Central memory CD8-positive, alpha-beta T cell (primary cell): ENCODE measurements at places on chromosomes 3 and 15.
A peak's percentile ranks its signal among the peaks of the same experiment; 100 is the strongest.

- peaks cover 45% of the 10 kb centered on the region for H3K36me3 ChIP-seq
- no peaks in the 10 kb centered on the region for H3K27me3 ChIP-seq
Measured at GRCh38 chr3:47010111-47010712, 30.7 kb downstream of the NBEAL2 start.

DNA sequence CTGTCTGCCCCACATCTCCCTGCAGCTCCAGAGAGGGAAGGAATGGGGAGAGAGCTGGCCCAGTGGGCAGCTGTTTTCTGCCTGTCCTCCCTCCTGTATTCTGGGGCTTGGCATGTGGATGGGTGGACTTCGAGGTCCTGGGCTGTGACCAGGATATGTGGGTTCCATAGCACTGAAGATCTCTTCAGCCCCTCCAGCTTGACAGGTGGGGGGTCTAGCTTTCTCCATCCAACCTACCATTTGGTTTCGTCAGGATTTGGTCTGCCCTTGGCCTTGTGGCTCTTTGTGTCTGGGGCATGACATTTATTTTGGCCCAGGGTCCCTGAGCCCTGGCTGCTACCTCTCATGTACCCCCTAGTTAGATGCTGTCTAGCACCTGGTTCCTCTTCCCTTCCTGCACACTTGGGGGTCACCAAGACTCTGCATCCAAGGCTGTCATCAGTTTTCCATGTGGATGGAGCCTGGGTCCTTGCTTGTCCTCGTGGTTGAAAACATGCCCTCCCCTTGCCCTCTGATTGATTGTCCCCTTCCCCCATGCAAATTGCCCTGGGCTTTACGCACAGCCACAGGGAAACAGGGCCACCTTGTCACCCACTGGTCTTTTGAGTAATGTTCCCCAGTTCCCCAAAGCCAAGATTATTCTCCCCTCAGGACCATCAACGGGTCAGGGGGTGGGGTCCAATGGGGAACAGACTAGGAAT, 3.2 kb downstream of the EPHB3 start:
- no peak for DNase-seq
- H3K36me3 ChIP-seq, result no peaks in the 10 kb centered on the region
- H3K4me3 ChIP-seq, result no peak overlapping the region
- no peak overlapping the region for H3K27ac ChIP-seq

GRCh38 chr3:16101295-16102186, 72.9 kb upstream of the GALNT15 start:
- H3K27ac ChIP-seq, result no peak overlapping the region
- no peaks in the 10 kb centered on the region for H3K4me1 ChIP-seq
- H3K4me3 ChIP-seq, result no peak overlapping the region

DNA sequence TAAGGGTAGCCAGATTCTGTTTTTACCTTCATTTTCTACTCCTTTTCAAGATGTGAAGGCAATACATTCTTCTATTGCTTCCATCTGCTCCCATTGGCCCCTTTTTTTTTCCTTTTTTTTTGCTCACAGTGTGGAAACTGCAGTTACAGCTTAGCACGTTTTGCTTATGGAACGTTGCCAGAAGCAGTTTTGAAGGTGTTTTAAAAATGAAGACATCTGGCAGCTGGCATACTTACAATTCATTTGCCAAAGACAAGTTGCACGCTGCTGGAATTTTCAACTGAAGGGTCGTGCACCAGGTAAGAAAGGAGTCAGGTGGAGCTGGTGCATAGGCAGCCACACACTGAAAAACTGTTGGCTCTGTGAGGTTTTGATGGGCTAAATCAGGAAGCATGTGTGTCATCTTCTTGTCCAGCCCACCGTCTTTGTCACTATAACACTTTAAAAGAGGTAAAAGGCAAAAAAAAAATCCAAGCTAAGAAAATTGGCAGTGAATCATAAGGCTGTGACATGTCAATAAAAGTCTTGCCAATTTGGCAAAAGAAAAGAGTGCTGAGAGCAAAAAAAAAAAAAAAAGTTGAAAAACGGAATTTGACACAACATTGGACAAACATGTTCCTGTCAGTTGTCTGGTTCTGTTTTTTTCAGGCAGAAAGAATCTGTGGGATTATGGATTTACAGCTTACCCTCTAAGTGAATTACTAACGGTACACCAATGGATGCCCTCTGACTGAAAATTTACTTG, 225.4 kb upstream of the SOX2 start:
- H3K36me3 ChIP-seq, result no peaks in the 10 kb centered on the region
- H3K27me3 ChIP-seq, result no peaks in the 10 kb centered on the region
- no peak overlapping the region for H3K4me3 ChIP-seq
- no peak for DNase-seq
- no peak overlapping the region for H3K27ac ChIP-seq
- no peaks in the 10 kb centered on the region for H3K4me1 ChIP-seq

DNA sequence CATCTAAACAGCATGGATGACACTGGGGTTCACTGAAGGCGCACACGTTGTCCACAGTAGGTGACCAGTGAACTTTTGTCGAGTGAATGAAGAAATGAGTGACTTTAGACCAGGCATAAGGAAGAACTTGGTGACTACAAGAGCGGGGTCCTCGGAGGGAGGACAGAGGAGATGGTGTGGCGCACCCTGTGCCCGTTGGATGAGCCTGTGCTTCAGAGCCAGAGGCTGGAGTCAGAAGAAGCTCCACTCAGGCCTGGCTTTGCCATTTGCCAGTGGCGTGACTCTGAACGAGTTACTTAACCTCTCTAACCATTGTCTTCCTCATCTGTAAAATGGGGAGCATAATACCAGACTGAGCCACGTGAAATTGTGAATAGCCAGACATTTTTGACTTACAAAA, 42.2 kb downstream of the MUC4 start:
- H3K4me1 ChIP-seq, result no peaks in the 10 kb centered on the region
- H3K4me3 ChIP-seq, result no peak overlapping the region
- no peaks in the 10 kb centered on the region for H3K27me3 ChIP-seq
- peaks cover 7% of the 10 kb centered on the region for H3K36me3 ChIP-seq
- DNase-seq, result no peak

DNA sequence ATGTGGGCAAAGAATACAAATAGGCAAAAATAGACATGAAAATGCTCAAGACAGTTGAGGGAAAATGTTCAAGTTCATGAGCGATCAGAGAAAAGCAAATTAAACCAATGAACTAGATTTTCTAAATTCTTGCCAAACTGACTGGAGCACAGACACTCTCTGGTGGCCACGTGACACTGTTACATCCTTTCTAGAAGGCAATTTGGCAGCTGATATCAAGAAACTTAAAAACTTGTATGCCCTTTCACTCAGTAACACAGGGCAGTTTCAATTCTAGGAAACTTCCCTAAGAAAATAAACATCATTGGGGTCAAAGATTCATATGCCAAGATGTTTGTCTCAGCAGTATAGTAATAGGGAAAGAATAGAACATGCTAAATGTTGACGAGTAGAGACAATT, 52.2 kb downstream of the ABHD5 start:
- DNase-seq, result no peak
- H3K4me1 ChIP-seq, result no peaks in the 10 kb centered on the region
- no peak overlapping the region for H3K4me3 ChIP-seq
- H3K27me3 ChIP-seq, result peaks cover 11% of the 10 kb centered on the region

DNA sequence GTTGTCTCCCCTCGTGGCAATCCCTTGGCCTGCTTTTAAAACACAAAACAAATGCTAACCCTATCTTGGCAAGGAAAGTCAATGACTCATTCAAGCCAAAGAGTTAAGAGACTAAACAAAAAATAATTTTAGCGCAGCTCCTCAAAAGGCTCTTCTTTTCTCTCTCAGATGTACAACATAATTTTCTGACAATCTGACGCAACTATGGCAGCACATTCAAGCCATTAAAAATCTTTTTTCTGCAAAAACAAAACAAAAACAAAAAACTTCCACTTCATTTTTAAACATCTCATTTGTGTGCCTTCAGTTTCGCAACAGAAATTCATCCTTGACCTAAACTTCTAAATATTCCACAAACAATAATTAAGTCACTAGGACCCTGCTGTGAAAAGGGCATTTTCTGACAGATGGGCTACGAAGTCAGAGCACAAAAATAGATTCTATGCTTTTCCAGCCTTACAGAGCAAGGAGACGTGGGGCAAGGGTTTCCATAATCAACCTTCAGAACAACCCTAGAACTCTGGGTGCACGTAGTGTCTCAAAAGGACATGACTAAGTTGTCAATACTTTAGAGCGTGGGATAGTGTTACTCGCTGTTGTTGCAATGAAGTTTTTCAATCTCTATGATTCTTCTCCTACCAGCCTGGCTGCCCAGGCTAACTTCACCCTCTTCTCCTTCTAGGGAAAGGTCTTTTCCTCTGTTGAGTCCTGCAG, 84.3 kb downstream of the MB21D2 start:
- no peak overlapping the region for H3K4me3 ChIP-seq
- no peaks in the 10 kb centered on the region for H3K27me3 ChIP-seq
- no peak for DNase-seq
- no peaks in the 10 kb centered on the region for H3K36me3 ChIP-seq
- no peak overlapping the region for H3K27ac ChIP-seq

GRCh38 chr3:55649554-55649953, 162.4 kb upstream of the WNT5A start:
- peaks cover 1% of the 10 kb centered on the region for H3K36me3 ChIP-seq
- H3K4me3 ChIP-seq, result no peak overlapping the region
- no peaks in the 10 kb centered on the region for H3K27me3 ChIP-seq
- no peaks in the 10 kb centered on the region for H3K4me1 ChIP-seq

DNA sequence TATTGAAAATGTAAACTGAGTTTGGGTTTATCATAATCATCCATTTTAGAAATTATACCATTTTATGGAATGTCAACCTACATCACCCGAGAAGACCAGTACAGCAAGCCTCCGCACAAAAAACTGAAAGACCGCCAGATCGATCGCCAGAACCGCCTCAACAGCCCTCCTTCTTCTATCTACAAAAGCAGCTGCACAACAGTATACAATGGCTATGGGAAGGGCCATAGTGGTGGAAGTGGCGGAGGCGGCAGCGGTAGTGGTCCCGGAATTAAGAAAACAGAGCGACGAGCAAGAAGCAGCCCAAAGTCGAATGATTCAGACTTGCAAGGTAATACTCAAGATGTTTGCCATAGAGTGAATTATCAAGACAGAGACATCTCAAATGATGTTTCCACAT, 197.0 kb downstream of the GHSR start:
- no peak overlapping the region for H3K27ac ChIP-seq
- H3K4me3 ChIP-seq, result no peak overlapping the region
- no peak for DNase-seq

DNA sequence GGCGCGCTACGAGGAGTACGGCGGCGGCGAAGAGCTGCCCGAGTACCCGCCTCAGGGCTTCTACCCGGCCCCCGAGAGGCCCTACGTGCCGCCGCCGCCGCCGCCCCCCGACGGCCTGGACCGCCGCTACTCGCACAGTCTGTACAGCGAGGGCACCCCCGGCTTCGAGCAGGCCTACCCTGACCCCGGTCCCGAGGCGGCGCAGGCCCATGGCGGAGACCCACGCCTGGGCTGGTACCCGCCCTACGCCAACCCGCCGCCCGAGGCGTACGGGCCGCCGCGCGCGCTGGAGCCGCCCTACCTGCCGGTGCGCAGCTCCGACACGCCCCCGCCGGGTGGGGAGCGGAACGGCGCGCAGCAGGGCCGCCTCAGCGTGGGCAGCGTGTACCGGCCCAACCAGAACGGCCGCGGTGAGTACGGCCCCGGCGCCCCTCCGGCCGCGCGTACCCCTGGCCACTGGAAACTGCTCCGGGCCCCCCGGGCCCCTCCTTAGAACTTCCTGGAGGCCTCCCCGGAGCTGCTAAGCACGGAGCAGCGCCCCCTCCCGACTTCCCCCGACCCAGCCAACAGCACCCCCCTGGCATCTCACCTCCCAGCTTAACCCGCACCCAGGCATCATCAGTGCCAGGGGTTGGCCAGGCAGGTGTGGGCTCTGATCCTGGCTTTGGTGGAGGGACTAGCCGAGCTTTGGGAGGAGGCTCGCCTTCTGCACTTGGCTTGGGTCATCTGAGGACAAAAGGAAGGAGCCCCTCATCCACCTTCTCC, 1.4 kb downstream of the LOXL1 start:
- H3K27ac ChIP-seq, result peak overlapping the region; percentile 14
- H3K36me3 ChIP-seq, result peaks cover 5% of the 10 kb centered on the region
- H3K4me3 ChIP-seq, result peak overlapping the region; percentile 68
- H3K4me1 ChIP-seq, result peaks cover 44% of the 10 kb centered on the region
- DNase-seq, result peak; percentile 66
- H3K27me3 ChIP-seq, result no peaks in the 10 kb centered on the region

DNA sequence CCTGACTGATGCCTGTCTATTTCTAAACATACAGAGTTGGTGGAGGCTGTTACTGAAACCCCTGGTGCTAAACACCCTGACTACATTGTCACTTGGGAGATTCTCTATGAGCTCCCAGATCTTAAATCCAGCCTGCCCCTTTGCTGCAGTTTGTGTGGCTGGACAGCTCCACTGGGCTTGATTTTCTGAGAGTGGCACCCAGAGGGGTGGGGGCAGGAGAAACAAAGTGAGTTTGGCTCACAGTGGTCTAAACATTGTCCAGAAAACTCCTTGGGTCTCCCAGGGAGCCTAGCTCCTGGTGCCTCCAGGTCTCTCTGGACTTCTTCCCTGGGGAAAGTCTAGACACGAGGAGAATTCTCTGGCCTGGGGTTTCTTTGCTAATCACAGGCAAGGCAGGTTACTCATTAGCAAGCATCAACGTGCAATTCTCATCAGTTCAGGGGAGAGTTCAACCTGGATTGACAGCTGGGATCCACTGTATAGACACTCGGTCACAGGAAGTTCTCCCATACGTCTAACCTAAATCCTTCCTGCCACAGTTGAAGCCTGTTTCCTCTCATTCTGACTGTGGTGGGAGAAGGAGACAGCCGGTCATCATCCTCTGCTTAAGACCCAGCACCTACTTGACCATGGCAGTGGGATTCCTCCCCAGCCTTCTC, 7.1 kb upstream of the DLL4 start:
- H3K4me1 ChIP-seq, result peaks cover 10% of the 10 kb centered on the region
- DNase-seq, result no peak
- H3K27ac ChIP-seq, result no peak overlapping the region
- no peak overlapping the region for H3K4me3 ChIP-seq

GRCh38 chr3:20236603-20237002, 50.6 kb upstream of the SGO1 start:
- no peak for DNase-seq
- H3K36me3 ChIP-seq, result no peaks in the 10 kb centered on the region

DNA sequence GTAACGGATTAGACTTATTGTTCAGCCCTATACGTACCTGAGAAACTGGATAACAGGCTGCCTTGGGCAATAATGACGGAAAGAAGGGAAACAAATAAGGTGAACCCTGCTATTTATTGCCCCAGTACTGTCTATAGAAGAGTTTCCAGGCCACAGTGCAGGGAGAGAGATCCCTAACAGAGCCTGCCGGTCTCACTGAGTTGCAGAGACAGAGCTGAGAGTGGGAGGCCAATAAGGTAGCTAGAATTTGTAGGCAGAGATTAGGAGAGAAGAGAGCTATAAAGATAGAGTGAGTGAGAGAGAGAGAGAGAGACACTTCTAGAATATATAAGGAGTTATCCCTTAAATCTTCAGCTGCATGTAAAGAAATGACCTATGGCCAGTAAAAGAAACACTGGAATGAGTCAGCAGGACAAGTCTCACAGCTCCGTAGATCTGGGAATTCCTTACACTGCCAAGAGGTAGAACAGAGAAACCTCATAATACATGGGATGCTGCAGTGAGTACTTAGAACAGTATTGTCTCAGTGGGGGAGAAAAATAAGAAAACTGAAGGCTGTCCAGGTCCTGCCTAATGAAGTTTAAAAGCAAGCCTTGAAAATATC, 51.8 kb downstream of the ST3GAL6 start:
- no peak for DNase-seq
- H3K27ac ChIP-seq, result no peak overlapping the region
- H3K4me1 ChIP-seq, result no peaks in the 10 kb centered on the region
- H3K27me3 ChIP-seq, result no peaks in the 10 kb centered on the region
- peaks cover 2% of the 10 kb centered on the region for H3K36me3 ChIP-seq
